ENCODE measurements at places on chromosomes 6 and 20.

- peak; percentile 45 for DNase-seq
These were observed 14.2 kb downstream of the PAX1 start for GRCh38 chr20:21719592-21720214.

DNA sequence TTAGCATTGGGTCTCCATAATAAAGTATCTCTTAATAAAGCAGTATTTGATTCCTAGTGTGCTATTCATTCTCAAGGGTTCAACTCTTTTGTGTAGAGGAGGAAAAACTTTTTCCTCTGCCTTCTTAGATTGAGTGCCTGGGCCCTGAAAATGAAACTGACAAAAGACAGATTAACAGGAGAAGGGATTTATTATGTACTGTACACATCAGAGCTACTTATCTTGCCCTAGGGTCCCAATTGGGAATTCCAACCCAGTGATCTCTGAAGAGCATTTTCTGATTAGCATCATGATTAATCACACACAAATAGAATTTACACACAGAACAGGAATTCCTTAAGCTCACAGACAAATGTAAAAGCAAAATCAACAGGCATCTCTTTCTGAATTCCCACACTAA lies 128.9 kb downstream of the CD164 start:
- DNase-seq: no peak

DNA sequence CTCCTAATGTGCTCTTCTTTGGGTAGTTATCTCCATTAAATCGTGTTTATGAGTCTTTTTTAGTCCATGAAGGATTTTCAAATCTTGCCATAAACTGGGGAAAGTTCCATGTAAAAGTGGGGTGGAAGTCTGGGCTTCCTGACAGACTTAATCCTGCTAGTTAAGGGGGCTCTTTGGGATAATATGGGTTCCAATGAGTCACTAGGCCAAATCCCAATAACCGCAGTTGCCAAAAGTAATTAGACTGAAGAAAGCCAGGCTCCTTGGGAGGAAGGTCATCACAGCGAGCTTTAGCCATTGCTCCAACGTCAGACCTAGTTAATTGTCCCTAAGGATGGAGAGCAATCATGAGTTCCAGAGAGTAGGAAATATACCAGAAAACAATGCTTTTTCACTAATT lies 10.8 kb downstream of the RSPO3 start:
- no peak for DNase-seq

- DNase-seq: no peak
These were observed 87.0 kb upstream of the CEP162 start for GRCh38 chr6:84314377-84314898.

DNA sequence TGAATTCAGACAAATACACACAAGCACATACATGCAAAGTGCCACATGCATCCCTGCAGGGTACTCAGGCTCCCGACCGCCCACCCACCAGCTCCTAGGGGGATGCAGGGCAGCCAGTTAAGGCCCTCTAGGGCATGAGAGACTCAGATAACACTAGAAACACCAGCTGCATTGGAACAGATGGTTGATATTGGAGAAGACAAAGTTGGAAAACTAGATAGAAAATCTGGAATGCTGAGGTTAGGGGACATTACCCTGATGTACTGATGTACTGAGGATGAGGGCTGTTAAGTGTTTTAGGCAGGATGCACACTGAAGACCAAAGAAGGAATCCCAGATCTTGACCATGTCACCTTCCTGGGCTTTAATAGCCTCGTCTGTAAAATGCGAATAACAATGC lies 134.6 kb upstream of the ECI2 start:
- DNase-seq: no peak

DNA sequence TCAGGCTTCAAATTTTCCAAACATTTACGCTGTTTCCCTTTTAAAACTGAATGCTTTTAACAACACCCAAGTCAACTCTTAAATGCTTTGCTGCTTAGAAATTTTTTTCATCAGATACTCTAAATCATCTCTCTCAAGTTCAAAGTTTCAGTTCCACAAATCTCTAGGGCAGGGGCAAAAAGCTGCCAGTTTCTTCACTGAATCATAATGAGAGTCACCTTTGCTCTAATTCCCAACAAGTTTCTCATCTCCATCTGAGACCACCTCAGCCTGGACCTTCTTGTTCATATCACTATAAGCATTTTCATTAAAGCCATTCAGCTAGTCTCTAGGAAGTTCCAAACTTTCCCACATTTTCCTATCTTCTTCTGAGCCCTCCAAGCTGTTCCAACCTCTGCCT lies 69.1 kb downstream of the RNF217 start:
- no peak for DNase-seq

GRCh38 chr6:57822896-57823358 lies 505.5 kb downstream of the PRIM2 start:
- no peak for DNase-seq

- DNase-seq: no peak
These were observed 27.4 kb upstream of the KHDC1 start for GRCh38 chr6:73290435-73290834.

DNA sequence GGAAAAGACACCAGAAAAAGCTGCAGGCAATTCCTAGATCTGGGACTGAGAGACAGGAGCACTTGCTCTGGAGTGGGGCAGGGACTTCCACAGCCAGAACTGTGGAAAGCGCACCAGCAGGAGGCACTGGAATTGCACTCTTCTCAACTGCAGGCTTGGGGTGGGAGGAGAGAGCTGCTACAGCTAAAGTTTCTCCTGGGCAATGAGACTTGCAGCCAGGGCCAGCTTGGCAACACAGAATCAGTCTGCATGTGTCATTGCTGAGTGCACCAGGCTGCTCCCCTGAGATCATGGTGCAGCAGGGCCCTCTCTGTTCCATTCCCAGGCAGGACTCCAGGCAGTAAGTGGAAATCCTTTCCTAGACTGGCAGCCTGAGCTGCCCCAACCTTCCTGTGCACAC lies 145.8 kb downstream of the INSM1 start:
- DNase-seq: no peak

DNA sequence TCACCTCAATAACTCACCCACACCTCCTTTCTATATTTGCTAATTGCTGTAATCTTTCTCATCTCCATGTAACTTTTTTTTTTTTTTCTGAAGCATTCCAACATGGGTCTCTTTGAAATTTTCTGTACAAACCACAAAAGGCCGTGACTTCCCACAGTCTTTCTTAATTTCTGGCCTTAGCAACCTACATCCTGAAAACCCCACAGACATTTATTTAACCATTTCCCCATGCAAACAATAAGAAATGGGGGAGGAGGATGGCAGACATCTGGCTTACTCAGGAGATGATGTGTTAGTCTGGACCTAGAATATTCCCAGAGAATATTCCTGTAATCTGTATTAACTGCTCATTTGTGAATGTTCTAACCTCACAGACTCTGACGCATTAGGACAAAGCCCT lies 57.6 kb downstream of the MEP1A start:
- no peak for DNase-seq

DNA sequence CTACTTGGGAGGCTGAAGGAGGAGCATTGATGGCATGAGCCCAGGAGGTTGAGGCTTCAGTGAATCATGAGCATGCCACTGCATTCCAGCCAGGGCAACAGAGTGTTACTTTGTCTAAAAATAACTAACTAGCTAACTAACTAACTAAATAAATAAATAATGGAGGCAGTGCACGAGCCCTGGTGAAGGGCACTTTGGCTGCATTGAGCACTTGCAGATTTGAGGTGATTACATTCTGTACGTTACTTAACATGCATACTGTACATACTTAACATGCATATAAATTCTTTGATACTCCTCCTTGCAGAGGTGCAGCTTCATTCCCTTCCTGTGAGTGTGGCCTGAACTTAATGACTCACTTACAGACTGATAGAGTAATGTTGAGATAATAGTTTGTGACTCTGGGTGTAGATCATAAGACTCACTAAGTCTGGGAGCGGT lies 10.7 kb downstream of the HLA-A start:
- DNase-seq: no peak

- DNase-seq: no peak
These were observed 88.7 kb downstream of the ARHGAP18 start for GRCh38 chr6:129621252-129621651.

DNA sequence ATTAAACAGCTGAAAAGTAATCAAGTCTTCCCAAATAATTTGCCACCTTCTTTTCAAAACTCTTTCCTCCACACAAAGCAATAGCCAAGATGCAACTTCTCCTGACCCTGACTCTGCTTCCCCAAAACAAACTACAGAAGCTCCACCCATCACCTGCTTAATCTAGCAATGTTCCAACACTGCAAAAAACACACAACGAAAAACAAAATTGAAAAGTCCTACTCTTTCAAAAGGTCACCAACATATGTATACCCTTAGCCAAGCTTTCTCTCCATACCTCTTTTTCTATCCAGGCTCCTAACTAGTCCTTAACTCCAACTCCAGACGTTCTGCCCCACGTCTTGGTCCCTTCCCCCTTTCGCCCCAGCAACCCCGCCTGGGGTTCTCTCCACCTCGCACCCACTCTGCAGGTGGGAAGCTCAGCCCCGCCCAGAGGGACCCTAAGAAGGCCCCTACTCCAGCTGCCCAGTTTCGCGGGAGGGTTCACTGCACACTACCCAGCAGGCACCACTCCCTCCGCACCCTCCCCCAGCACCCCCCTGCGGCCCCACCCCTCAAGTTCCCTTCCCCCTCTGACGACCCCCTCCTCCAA lies 717 bp downstream of the CSNK2A1 start:
- no peak for DNase-seq

DNA sequence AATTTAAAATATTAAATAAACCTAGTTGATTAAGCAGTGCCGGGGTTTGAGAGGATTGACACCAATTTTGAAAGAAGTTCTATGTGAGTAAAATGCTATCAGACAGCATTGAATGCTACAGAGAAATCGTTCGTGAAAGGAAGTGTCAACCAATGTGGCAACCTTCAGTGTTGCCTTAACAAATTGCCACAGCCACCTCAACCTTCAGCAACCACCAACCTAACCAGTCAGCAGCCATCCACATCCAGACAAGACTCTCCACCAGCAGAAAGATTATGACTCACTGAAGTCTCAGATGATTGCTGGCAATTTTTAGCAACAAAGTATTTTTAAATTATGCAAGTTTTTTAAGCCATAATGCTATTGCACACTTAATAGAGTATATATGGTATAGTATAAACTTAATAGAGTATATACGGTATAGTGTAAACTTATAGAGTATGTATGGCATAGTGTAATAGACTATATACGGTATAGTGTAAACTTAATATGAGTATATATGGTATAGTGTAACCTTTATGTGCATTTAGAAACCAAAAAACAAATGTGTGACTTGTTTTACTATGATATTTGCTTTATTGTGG lies 65.3 kb upstream of the ID4 start:
- no peak for DNase-seq

DNA sequence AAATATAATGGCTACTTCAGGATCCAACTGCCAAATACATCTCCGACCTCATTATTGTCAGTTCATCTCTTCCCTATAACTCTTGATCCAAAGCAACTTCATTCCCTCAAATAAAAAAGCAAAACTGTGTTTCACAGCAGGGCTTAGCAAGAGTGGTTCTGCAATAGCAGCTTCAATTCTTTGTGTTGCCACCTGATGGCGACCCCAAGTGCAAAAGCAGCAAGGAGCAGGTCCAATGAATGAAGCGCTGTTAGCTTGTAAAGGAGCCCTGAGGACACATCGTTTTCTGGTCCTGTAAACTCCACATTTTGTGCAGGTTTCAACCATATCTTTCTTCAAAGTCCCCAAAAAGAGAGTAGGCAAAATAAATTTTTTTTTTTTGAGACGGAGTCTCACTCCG lies 19.6 kb downstream of the RTN4IP1 start:
- DNase-seq: peak; percentile 18

Data from NCI-H1092 treated with DMSO at 0.1 percent for 48 hours (cell line).